ENCODE measurements at places on chromosomes 16 and 17. TPM values are rescaled to one million over a fixed set of nuclear protein-coding genes. Genes with fewer than 3 reads are reported as not detected.

The GNAO1 gene
- total RNA-seq: 33.4 TPM

The TSPAN10 gene
- 4.8 TPM for total RNA-seq

The FAM20A gene
- 0.44 TPM for total RNA-seq

The FBF1 gene
- total RNA-seq: 32.5 TPM

The GPR142 gene
- not detected for total RNA-seq

Measured in Panc1 (cell line).